Temporal lobe (tissue), 4 donors: ENCODE measurements at places on chromosomes 13 and 19. TPM values are rescaled to one million over a fixed set of nuclear protein-coding genes. Genes with fewer than 3 reads are reported as not detected.

Gene WDR88
- not detected for total RNA-seq

Gene PDX1
- total RNA-seq: not detected

Gene PTGER1
- total RNA-seq: not detected

Gene LILRB5
- 0.25 TPM for total RNA-seq

Gene FRY
- total RNA-seq: 72.0 TPM

Gene C13orf42
- total RNA-seq: not detected

Gene KIR3DL3
- total RNA-seq: not detected

Gene CBY2
- total RNA-seq: not detected

Gene GPR183
- 0.98 TPM for total RNA-seq

Gene PABPC3
- total RNA-seq: 0.25 TPM
